ENCODE measurements at places on chromosomes 5 and 9.

DNA sequence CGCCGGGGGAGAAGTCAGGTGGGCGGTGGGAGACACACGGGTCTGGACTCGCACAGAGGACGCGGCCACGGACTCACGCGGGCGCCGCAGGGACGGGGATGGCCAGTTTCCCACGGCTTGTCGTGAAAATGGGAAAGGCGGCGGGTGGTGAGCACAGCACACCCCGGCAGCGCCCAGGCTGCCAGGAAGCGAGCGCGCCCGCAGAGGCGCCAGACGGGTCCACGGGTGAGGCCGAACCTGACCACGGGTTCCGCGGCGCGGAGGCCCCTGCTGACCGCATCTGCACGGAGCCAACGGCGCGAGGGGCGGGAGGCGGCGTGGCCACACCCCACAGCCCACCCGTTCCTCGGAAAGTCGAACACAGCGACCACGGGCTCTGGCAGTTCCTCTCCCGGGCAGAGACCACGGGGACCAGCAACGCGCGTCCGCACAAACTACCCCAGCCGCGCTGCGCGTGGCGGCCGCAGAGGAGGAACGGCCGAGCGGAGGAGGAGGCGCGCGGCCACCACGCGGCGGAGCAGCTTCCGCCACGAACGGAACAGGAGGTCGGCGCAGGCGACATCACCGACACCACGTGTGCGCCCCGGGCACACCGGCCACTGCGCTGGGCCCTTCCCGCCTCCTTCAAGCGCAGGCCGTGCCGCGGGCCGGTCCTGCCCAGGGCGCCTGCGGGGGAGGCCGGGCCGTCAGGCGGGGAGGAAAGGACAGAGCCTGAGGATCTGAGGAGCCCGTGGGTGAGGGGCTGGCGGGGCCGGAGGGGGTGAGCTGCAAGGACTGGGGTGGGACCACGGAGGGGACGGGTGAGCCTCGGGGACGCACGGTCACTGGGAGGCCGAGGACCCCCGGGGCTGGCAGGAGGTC, 5.6 kb downstream of the EXD3 start:
- DNase-seq: no peak

DNA sequence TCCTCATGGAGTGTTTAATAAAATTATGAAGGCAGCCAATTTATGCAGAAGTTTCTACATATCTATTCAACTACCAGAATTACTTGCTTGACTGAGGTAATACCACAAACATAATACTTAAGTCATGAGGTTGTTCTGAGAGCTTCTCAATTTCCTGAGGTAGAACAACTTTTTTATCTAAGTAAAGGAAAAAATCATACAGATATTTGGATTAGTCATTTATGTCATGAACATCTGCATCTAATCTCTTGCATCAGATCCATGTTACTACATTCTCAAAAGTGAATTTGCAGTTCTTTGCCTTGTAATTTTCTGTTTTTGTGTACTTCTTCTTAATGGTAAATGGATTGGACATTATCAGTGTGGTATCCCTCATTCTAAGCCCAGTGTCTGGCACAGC, 60.4 kb upstream of the RGMB start:
- DNase-seq: no peak

- no peak for DNase-seq
Measured at GRCh38 chr5:134392301-134392700, 19.4 kb downstream of the CDKN2AIPNL start.

GRCh38 chr5:93285461-93285860, 295.6 kb downstream of the NR2F1-AS1 start:
- no peak for DNase-seq

DNA sequence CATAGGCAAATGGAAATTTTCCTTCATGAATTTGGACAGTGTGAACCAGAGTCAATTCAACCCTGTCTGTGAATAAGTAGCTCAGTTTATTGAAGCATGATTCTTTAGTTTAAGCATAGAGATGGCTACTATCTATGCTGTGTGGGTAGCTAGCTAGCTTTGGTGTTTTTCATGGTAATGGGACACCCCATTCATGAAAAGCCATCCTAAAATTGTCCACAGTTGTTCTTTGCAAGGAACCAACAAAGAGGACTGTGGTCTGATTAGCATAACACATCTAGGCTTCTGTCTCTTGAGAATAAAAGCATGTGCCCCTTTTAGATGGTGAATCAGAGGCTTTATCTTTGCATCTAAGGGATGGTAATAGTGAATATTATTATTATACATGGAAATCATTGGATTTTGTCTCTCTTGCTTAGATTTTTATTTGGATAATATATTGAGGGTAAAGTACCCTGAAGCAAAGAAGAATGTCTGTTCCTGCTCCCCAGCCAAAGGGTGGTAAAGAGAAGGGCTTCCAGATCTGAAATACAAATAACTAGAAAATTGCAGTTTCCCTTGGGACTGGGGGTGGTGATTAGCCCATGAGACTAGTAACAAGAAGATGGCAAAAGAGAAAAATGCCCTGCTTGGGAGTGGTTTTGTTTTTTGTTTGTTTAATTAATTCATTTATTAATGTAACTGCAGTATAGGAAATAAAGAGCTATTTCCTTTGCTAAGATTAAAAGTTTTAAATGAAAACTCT, 624.2 kb upstream of the ZNF608 start:
- DNase-seq: no peak

DNA sequence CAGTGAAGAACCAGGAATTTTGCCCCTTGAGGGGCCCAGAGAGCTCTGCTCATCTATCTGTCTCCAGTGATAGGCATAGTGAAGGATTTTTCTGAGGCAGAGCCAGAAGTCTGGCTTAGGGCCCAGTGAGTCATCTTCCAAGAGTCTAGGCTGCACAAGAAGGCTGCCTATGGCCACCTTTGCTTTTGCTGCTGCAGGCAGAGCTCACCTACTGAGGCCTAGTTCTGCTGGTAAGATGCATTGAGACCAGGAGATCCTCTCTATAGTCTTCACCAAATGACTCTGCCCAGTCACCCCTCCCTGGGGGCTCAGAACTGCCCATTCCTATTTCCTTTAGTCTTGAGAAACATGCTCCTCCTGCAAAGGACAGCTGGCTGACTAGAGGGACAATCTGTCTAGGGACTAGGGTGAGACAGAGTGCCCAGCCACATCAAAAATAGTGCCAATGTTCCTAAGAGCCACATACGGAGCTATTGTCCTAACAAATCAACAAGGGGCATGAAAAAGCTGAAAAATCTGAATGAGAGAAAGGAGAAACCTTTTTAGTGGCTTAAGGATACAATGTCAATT, 40.3 kb upstream of the CDKN2AIPNL start:
- DNase-seq: peak; percentile 50

- no peak for DNase-seq
Measured at GRCh38 chr9:131289301-131290035, at the start of gene PLPP7. Gene PLPP7, plus strand, starts transcription at chr9:131289723. Its CDS starts 275 bp downstream, at chr9:131289998.

- DNase-seq: no peak
Measured at GRCh38 chr9:122180633-122181032, 20.9 kb downstream of the MORN5 start.

DNA sequence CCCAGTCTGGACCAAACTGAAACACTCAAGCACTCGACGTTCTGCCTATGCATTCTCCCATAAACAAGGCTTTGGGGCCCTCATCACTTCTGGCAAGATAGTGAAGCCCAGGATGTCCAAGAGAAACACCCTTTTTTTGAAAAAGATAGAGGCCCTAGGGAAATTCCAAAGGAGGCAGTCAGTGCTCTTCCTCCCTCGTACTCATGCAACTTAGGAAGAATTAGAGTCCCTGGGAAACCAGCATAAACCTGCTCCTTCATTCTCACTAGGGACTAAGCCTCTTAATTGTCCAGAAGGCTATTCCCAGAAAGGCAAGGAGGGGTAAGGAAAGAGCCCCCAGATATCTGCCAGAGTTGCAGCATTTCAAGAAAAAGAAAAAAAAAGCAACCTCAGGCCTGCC, 7.8 kb upstream of the RUSC2 start:
- DNase-seq: no peak

GRCh38 chr9:124108216-124108615, 96.6 kb downstream of the LHX2 start:
- no peak for DNase-seq

- no peak for DNase-seq
Measured at GRCh38 chr5:59678943-59679342, 214.6 kb downstream of the PDE4D start.

DNA sequence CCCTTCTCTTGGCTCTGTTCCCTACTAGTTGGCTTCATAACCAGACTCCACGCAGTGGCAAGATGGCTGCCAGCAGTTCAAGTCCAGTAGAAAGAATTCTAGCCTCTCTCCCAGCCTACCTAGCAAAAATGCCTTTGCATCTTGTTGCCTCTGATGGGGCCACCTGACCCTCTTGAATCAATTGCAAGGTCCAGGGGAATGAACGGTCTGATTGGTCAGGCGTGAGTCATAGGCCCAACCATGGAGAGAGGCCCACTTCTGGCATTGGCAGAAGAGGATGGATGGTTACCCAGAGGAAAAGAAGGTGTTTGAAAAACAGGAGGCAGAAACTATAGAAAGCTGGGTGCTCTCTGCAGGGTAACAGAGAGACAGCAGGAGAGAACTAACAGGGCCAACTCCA, 622.6 kb downstream of the CCDC171 start:
- no peak for DNase-seq

GRCh38 chr5:10106806-10107205, 142.9 kb downstream of the ATPSCKMT start:
- no peak for DNase-seq

GRCh38 chr9:20551835-20552234, 70.5 kb downstream of the MLLT3 start:
- no peak for DNase-seq

DNA sequence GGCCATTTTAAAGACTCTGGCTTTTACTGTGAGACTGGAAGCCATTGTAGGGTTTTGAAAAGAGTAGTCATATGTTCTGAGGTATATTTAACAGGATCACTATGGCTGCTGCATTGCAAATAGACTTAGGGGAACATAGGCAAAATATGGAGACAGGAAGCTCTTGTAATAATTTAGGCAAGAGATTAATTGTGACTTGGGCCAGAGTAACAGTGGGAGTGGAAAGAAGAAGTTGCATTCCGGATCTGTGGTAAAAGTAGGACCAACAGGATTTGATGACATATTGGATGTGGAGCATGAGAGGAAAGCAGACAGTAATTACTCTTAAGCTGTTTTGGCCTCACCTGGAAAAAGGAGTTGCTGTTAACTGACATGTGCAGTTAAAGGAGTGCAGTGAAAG, 85.6 kb downstream of the SMIM15 start:
- no peak for DNase-seq

- DNase-seq: no peak
Measured at GRCh38 chr9:136665704-136666371, 3.1 kb downstream of the EGFL7 start.

GRCh38 chr9:35605351-35606137, 482 bp downstream of the TESK1 start:
- no peak for DNase-seq

DNA sequence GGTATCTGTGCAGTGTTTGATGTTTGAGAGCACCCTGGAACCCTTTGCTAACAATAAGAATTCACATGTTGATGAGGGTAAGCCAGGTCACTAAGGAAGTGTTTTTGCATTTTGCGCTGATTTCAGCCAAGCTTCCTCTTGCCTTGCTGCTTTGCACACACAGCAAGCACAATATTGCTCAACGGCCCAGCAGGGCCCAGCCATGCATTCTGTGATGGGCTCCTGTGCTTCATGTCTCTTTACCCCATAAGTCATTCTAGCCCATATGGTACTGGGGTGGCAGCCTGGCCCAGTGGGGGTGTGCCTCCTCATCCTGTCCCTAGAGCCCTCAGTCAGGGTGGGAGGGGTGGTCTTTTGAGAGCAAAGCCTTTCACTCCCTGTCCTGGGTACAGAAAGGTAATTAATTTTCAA, 481.3 kb downstream of the GADD45G start:
- DNase-seq: no peak

DNA sequence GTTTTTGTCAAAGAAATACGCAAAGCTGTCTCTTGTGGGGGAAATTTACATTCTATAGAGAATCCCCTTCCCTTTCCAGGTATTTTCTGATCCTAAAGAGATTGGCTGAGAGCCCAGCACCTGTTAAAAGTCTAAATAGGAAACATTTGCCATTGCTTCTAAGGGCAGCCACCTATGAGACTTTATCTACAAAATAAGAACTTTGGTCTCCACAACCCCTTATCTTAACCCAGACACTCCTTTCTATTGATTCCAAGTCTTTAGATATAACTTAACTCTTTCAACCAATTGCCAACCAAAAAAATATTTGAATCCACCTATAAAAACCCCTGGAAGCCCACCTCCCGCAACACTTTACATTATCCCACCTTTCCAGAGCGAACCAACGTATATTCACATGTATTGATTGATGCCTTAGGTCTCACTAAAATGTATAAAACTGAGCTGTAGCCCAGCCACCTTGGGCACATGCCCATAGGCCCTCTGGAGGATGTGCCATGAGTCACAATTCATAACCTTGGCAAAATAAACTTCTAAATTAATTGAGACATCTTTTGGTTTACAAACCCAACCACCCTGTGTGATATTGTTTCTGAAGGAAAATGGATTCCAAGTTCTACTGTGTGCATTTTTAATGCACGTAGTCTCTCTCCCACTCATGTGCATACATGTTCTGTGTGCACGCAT, 211.4 kb downstream of the GAS1 start:
- no peak for DNase-seq

DNA sequence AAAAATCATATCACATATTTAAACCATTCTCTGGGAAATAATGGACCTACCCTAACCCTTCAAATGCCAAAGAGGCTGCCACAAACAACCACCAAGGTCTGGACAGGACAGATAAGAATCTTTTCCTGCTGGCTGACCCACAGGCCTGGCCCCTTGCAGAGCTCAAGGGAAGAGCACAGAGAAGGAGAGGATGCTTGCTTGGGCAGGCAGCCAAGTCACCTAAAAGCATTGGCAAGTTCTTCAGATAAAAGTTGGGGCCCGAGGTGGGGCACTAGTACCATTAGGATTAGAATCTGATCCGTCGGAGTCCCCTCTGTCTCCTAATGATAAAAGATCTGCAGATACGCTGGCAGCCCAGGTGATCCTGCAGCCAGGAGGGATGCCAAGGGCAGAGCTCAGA, 176.6 kb downstream of the GABBR2 start:
- no peak for DNase-seq

- no peak for DNase-seq
Measured at GRCh38 chr9:120938851-120939250, 12.3 kb upstream of the TRAF1 start.

DNA sequence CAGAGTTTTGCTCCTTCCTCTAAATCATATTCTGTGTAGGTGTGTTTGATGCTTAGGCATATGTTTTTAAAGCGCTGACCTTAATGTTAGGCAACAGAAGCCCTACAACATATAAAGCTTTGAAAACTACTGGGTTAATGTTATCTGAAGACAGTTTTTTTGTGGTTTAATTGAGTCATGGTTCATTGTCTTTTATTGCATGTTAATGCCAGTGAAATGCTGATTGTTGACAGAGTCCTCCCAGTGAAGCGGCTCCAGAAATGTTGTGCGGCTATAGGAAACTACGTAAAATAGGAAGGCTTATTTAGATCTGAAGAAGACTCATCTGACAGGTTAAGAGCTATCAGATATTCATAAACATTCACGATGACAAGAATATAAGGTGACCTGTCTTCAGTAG, 424.6 kb downstream of the CCDC171 start:
- no peak for DNase-seq

GRCh38 chr9:98375138-98375726, 119.8 kb upstream of the TBC1D2 start:
- peak; percentile 85 for DNase-seq

All from SW 1271 (cell line).